ENCODE measurements at places on chromosomes 11 and 22.

- DNase-seq, result peak; percentile 73
These were observed 15.5 kb downstream of the APOL3 start for GRCh38 chr22:36144886-36145541.

- no peak for DNase-seq
These were observed 76.4 kb downstream of the C2CD3 start for GRCh38 chr11:74094393-74094792.

DNA sequence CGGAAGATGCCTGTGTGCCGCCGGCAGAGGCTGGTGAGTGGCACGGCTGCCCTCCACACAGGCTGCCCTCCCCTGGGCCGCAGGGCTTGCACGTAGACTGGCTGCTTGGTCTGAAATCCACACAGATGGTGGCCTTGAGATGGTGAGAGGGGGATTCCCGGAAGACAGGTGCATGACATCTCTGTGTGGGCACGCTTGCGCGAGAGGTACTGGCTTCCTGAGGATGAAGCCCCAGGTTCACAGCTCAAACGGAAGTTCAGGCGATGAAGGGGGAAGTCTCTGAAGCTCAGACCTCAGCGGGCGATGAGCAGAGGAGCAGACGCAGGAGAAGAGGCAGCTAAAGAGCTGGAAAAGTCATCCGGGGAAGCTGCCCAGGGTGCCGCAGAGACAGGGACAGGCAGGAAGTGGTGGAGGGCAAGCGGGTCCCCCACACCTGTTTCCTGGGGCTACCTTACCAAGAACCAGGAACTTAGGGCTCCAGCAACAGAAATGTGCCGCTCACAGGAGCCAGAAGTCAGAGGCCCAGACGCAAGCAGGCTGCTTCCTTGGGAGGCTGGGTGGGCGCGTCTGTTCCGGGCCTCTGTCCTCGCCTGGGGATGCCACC lies 7.2 kb downstream of the CRELD2 start:
- no peak for DNase-seq

- DNase-seq, result no peak
These were observed 90.0 kb downstream of the DHCR7 start for GRCh38 chr11:71358122-71358728.

DNA sequence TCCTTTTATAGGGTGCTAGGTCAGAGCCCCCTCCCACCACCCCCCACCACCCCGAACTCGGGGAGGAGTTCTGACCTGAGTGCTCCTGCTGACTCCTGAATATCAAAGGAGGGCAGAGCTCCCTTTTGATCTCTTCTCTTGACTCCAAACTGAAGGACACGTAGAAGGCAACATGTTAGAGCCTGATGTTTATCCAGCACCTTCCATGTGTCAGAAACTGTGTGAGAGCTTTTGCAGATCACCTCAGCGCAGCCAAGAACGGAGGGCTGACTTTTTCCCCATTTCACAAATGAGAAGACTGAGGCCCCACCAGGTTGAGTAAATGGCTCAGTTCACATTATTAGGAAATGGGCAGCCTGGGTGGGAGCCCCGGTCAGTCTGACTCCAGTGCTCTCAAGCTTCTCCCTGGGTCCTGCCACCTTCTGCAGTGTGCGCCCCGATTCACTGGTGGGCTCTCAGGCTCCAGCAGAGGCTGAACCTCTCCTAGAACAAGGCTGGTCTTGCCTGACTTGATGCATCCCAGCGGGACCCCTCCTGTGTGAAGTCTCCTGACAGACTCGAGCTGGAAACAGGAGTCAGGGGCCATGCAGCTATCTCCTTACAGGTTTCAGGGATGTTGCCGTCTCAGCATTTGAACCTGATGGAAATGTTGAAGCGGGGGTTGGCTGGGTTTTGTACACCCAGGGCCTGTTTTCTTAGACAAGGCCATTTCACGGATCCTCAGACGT lies 98.5 kb downstream of the TSPAN18 start:
- no peak for DNase-seq

DNA sequence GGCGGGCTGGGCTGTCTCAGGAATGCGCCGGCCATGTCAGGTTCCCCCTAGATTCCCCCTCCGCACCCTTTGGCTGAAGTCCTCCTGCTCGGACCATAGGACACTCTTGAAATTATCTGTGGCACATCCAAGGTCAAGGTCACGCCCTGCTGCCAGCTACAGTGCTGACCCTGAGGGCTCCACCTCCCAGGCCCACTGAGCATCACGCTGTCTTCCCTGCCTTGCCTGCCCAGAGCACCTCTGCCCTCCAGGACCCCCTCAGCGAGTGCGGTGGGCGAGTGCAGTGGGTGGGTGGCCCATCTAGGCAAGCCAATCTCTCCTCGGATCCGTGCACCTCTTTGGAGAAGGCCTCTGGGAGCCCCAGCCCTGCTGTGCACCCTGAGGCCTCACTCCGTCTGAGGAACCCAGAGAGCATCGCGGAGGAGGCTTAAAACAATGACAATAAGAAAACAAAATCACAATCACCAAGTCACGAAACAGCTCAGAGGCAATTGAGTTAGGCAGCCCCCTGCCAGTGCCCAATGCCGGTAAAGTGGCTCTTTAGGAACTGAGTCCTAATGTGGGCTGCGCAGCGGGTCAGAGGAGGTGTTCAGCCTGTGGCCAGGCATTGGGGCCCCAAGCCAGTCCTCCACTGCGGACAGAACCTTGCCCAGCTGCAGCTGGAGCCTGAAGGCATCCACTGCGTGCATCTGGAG lies 26.5 kb upstream of the CCDC188 start:
- no peak for DNase-seq

- DNase-seq, result no peak
These were observed 3.6 kb upstream of the GAS2L1 start for GRCh38 chr22:29302681-29303465.

DNA sequence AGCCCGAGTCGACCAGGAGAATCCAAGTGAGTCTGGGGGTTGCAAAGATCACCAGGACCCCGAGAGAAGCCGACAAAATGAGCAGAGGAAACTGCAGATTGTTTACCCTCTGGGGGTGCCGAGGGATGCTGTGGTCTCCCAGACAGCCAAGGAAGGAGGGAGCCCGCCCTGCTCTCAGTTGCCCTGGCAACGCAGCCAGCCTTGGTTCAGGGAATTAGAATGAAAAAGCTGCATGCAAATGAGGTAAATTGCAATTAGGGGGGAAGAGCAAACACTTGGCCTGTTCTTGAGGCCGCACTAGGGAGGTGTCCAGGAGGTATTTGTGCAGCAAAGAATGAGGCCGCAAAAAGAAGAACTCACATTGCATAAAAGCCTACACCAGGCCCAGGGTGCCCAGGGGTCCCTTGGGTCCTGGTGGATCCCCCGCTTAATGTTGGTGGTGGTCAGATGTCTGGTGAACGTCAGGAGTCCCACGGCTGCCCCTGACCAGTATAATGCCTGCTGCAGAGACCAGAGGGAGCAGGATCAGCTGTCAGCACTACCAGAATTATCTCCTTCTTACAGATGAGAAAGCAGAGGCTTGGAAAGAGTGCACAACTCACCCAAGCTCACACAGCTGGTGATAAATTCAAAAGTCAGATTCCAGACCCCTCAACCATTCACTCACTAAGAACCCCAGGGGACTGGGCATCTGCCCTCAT lies 40.3 kb upstream of the ATXN10 start:
- DNase-seq, result no peak

DNA sequence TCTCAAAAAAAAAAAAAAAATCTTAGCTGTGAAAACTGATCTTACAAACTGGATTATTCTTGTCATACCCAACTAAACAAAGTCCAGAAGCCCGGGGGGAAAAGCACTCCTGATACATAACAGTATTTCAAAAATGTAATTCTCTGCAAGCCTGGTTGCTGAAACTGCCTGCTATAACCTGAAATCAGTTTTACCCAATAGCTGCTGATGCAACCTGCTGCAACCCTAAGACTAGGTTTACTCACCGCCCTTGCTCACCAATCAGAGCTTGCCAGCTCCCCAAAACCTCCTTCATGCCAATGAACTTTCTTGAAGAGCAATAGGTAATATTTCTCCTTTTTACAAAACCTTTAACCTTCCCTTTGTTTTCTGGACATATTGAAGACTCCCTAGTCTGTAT lies 12.4 kb downstream of the FGF19 start:
- DNase-seq, result no peak

- DNase-seq, result no peak
These were observed 12.8 kb downstream of the TNRC6B start for GRCh38 chr22:40190501-40190900.

DNA sequence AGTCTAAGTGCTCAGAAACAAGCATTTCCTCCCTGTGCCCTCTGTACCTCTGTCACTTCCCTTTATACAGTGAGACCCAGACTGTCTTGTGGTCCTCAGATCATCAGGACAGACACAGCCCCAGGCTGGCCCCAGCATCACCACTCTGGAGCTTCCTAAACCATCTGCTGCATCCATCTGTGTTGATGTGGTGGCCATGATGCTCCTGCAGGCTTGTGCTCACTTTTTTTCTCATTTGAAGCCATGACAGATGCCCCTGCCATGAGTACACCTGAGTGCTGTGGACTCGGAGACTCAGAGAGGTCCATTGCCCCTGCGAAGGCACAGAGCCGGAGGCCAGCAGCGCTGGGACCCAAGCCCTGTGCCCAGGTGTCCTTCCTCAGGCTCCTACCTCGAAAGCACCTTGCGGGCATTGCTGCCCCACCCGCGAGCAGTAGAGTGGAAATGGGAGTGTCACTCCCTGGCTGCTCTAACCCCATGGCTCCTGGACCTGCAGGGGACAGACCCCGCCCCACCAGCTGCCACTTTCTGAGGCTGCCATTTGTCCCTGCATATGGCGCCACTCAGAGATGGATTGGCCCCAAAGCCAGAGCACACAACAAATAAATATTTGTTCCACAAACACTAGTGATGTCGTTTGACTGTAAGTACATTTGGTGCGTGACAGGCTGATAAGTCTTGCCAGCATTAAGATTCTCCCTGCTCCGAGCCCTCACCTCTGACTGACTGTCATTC lies 593.5 kb downstream of the TBC1D22A start:
- DNase-seq, result no peak

- no peak for DNase-seq
These were observed 278.2 kb downstream of the BRD1 start for GRCh38 chr22:49549256-49550140.

- no peak for DNase-seq
These were observed 3.1 kb downstream of the TAF10 start for GRCh38 chr11:6608726-6609501.

DNA sequence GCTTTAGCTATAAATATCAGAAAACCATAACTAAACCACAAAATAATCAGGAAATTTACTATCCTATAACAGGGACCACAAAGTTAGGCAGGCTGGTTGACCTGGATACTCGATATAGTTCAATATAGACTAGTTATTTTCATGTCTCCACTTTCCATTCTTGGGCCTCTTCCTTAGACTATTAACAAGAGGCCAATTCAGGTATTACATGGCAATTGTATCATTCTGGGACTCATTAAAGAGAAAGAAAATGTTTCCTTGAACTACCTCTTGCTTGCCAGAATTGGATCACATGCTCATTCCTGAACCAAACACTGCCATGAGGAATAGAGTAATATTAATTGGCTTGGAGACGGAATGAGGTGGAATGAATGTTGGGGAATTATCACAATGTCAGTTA lies 76.0 kb downstream of the EIF3M start:
- DNase-seq, result no peak

GRCh38 chr11:20937826-20938225 lies 268.4 kb downstream of the NELL1 start:
- no peak for DNase-seq

DNA sequence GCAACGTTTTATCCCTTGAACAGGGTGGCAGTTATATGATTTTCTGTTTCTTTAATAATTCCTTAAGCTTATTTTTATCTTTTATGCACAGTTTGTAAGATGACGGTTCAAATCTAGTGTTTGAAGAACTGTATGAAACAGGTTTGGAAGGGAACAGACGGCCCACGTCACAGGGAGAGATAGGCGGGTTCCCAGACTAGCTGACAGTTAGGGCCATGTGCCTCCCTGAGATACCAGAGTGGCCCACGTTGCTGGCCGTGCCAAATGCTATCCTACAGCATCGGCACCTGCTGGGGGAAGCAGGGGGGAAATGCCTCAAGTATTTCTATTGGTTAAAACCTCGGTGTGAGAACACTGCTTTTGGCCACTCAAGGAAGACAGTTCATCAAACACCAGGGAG lies 50.2 kb upstream of the BID start:
- no peak for DNase-seq

DNA sequence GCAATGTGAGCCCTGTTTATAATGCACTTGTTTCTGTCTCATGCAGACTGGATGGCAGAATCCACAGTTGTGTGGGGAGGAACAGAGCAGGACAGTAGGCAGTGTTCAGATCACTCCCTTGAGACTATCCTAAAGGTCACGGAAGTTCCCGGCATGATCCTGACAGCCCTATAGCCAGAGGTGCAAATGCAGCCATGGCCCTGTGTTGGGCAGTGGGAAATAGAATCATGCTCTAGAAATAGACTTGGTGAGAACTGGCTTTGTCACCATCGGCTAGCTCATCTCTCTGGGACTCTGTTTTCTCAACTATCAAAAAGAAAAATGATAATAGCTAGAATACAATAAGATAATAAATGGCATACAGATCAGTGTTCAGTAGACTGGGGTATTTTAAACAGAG lies 123.2 kb downstream of the FEZ1 start:
- DNase-seq, result no peak

- DNase-seq, result no peak
These were observed 31.7 kb upstream of the SORL1 start for GRCh38 chr11:121420398-121420797.

DNA sequence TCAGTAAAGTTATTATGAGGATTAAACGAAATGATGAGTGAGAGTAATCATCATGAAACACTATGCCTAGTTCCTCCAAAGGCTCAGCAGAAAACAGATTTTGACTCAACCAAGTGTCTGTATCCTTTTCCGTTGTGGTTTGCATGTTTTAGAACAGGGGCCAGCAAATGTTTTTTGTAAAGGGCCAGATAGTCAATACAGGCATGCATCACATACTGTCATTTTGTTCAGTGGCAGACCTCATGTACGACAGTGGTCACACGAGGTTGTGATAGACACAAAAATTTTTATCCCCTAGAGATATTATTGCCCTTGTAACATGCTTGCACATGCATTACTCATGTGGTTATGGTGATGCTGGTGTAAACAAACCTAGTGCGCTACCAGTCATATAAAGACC lies 81.9 kb upstream of the SLC25A18 start:
- DNase-seq, result no peak

DNA sequence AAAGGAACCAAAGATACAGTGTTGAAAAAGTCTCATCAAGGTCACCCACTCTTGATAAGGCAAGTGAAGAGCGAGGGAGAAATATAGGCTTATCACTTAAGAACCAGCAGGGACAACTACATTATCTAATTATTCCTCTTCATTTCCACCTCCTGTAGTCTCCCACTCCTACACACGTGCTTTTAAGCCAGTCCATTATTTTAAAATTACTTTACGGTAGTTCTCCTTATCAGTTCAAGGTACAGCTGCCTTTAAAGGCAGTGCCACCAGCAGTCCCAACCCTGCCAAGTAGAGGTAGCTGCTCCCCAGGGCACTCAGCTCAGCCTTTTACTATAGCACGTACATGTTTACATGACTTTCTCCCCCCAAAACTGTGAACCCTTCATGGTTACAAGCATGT lies 161.5 kb upstream of the BLID start:
- no peak for DNase-seq

DNA sequence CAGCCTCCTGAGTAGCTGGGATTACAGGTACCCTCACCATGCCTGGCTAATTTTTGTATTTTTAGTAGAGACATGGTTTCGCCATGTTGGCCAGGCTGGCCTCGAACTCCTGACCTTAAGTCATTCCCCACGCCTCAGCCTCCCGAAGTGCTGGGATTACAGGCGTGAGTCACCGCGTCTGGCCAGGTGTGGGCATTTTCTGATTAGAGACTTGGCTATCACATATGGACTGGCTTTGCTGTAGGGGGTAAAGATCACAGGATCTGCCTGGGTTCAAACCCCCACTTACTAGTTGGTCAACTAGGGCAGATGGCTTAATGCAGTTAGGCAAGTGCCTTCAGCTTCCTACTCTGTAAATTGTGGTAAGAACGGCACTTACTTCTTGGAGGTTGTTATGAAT lies 6.5 kb downstream of the CD248 start:
- no peak for DNase-seq

Data from ureter (tissue), 1 donor.